EL (cell line): ENCODE measurements at places on chromosomes 7 and 10.
A peak's percentile ranks its signal among the peaks of the same experiment; 100 is the strongest.

GRCh38 chr10:20207653-20208052 is 391.4 kb downstream of the PLXDC2 start:
- DNase-seq, result no peak

- DNase-seq, result no peak
Measured at GRCh38 chr10:129387258-129387525, 79.8 kb upstream of the MGMT start.

- DNase-seq, result peak; percentile 24
Measured at GRCh38 chr10:15715619-15716227, 4.0 kb downstream of the ITGA8 start.

GRCh38 chr7:67571026-67571545 is 574.5 kb downstream of the TYW1 start:
- no peak for DNase-seq

- DNase-seq, result peak; percentile 88
Measured at GRCh38 chr10:88157981-88158465, 294.6 kb downstream of the PTEN start.

DNA sequence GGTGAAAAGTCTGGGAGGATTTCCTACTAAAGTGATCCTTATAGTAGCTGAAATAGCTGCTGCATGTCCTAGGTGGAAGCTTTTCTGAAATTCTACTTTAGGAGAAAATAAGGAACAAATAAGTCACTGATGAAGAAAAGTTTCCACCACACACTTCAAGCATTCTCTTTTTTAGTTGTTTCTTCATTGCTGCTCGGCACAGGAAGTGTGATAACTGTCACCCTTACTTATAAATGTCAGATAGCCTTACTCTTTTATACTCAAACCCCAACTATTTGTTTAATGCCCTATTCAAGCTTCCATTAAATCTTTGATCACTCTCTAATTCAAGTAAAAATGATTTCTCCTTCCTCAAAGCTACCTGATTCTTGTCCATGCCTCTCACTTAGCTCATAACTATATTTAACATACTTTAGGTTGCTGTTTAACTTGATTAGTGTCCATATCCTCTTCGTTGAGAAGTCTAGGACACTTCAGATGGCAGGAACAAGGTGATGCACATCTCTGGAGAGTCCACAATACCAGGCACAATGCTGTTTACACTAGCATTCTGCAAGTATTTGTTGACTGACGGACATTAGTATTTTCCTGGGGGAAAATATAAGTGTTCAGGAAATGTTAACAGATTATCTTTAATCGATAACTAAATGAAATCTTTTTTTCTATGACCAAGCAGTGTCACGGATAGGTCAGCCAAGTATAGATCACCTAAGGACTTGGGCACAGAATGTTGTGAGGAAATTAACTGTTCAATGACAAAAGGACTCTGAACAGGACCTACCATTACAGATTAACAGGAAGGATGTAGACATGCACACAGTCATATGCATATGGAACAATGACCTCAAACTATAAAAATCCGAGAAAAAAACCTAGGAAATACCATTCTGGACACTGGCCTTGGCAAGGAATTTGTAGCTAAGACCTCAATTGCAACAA is 67.4 kb downstream of the ZNF438 start:
- peak; percentile 13 for DNase-seq

DNA sequence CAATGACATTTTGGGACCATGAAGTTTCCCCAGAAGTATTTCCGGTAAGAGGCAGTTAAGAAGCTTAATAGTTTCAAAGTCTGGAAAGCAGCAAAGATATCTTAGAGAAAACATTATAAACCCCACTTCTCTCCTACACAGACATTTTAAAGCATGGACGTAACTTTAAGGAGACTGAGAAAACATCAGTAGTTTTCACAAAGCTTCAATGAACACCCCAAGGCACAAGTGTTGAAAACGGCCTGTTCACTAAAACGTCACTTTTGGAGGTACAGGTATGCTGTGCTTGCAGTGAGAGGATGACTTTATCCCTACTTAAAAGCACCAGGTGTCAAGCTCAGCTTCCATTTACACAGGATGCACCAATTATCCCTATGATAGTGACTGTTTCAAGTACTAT is 25.0 kb downstream of the NCOA4 start:
- DNase-seq, result no peak

DNA sequence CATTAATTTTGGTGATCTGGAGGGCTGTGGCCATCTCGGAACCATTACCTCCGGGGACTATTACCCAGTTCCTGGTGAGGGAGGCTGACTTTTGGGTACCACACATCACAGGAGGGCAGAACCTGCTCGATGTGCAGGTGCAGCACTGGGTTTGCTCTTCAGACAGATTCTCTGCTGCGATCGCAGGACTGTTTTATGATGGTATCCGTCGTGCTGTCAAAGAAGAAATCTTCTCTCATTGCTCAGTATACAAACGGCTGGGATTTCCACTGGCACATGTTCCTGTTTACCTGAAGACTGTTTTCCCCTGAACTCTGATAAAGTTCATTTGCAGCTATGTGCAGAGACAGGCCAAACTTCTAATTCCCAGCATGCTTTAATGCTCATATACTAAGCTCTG is 27.2 kb upstream of the SHH start:
- no peak for DNase-seq
